ENCODE measurements at places on chromosomes 6 and 20.

GRCh38 chr6:53315086-53315724, 33.5 kb downstream of the ELOVL5 start:
- DNase-seq = no peak

- DNase-seq = no peak
These were observed 1.4 kb downstream of the PPP1R3D start for GRCh38 chr20:59938696-59939051.

- DNase-seq = no peak
These were observed 96.0 kb downstream of the CEBPB start for GRCh38 chr20:50286609-50287008.

- DNase-seq = no peak
These were observed 73.9 kb downstream of the PTPRK start for GRCh38 chr6:128446497-128446896.

GRCh38 chr6:127900935-127901334, at the start of gene THEMIS:
Gene THEMIS (minus strand): TSS chr6:127901058. CDS start chr6:127900932, 126 bp downstream.
- no peak for DNase-seq

GRCh38 chr6:137816688-137817618, 50.1 kb upstream of the TNFAIP3 start:
- no peak for DNase-seq

DNA sequence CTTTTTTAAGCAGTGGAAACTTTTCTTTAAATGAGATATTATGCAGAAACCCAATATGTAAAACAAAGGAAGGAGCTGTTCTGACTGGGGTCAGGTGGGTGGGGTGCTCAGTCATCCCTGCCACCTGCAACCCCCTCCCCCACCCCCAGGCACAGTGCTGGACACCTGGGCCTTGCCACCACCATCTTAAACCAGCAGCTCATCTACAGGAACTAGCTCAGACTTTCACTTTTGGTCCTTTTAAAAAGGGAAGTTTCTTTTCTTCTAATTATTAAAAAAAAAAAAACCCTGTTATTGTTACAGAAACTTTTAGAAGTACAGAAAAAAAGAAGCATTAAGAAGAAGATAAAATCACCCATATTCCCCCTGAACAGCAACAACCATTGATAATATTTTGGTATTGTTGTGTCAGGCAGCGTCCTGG, 37.1 kb downstream of the PPP1R16B start:
- DNase-seq = no peak

GRCh38 chr6:20366082-20366830, 35.4 kb upstream of the E2F3 start:
- DNase-seq = peak; percentile 3

DNA sequence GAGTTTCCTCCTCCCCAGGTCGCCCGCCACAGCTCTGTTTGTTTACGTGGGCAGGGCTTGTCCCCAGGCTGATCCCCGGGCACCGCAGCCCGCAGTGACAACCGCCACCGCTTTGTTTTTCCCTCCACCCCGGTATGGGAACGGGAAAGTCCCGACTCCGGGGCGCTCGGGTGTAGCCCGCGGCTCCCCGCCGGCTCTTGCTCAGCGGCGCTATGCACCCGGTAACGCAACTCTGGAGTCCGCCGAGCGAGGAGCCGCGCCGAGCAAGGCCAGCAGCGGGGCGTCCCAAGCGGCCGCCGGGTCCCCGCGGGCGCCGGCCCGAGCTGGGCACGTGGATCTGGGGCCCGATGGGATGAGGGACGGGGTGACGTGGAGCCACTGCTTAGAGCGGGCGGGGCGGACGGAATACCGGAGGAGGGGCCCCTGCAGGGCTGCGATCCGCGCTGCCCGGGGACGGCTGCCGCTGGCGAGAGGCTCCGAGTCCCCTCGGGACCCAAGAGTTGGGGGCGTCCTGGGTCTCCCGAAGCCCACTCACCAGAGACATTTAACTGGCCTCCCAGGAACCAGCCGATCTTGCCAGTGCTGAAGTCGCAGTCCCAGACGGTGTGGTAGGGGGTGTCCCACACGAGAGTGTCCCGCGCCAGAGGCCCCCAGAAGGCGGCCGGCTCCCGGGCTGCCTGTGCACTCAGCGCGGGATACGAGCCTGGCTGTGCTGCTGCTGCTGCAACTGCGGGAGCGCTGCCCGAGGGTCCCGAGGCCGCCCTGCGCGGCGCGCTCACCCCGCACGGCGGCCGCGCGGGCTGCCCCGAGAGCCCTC, 497 bp downstream of the ACSS1 start:
- no peak for DNase-seq

GRCh38 chr6:63510353-63510686, 62.0 kb upstream of the LOC128125822 start:
- DNase-seq = no peak

DNA sequence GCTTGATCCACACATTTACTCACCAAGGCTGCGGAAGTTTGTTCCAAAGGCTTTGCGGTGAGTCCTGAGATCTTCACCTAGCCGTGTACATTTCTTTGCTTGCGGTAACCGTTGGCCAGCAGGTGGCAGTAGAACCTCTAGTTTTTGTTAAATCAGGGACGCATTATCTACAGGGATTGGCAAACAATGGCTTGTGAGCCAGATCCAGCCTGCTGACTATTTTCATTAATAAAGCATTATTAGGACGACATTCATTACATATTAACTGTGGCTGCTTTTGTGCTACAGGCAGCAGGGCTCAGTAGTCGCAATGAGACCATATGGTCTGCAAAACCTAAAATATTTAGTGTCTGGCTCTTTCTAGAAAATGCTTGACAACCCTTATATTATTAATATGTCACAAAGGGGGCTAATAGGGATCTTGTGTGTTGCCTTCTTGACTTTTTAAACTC, 174.1 kb downstream of the DOK5 start:
- DNase-seq = peak; percentile 3

- DNase-seq = no peak
These were observed 120.1 kb downstream of the SYCP2 start for GRCh38 chr20:59813126-59813947.

- DNase-seq = no peak
These were observed 56.5 kb downstream of the ARMC2 start for GRCh38 chr6:108904741-108905140.

- no peak for DNase-seq
These were observed 243.9 kb upstream of the TCF21 start for GRCh38 chr6:133644892-133645619.

DNA sequence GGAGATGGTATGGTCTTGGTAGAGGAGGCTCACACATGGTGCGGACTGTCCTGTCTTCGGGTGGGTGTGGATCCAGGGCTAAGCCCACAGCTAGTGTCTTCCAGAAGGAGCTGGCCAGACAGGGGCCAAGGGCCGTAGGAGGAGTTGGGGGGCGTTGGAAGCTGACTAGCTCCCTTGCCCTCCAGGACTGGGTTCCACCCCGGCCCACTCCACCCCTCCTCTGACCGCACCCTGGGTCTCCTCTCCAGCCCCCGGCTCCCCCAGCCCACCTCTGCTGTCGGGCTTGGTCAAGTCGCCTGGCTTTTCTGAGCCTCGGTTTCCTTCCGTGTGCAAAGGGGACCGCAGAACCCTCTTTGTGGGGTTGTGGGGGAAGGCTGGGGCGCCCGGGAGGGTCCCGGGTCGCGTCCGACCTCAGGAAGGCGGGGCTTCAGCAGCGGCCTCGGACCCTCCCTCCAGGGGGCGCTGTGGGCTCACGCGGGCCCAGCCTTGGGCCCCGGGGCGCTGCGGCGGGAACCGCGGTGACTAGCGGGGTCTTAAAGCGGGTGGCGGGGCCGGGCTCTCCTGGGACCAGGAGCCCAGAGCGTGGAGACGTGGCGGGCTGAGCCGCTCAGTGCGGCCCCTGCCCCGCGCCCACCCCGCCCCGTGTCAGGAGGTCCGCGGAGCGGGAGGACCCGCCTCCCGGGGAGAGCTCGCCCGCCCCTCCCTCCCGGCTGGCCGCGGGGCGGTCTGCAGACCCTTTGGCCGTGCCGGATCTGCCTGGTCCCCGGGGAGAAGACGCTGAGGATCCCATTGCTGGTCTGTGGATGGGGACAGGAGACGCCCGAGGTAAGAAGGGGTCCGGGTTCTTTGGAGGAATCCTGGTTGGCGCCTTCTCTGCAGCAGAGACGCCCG, 5.4 kb downstream of the NPBWR2 start:
- no peak for DNase-seq

GRCh38 chr6:132481189-132481588, 31.7 kb downstream of the STX7 start:
- no peak for DNase-seq

GRCh38 chr6:154229786-154230185, 126.8 kb downstream of the IPCEF1 start:
- no peak for DNase-seq

- no peak for DNase-seq
These were observed at the start of gene BHLHE23 for GRCh38 chr20:63006540-63007359. Gene BHLHE23 (minus strand): TSS chr20:63006964. CDS start chr20:63006774, 190 bp downstream.

DNA sequence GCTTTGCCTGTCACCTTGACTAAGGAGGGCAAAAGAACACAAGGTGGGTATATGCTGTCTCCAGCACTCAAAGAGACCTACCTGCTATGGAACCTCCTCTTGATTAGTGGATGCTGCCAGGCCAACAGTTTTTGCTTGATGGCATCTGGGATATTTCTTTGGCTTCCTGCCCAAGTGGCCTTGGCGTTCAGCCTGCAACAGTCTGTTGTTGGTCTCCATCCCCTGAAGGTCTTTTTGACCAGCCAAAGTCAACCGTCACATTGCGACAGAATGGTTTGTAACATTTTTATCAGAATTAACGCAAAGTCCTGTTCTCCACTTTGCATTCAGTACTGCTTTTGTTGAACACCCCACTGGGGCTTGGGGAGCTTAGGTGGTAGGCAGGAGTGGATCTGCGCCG, 37.1 kb downstream of the SERPINB1 start:
- no peak for DNase-seq

DNA sequence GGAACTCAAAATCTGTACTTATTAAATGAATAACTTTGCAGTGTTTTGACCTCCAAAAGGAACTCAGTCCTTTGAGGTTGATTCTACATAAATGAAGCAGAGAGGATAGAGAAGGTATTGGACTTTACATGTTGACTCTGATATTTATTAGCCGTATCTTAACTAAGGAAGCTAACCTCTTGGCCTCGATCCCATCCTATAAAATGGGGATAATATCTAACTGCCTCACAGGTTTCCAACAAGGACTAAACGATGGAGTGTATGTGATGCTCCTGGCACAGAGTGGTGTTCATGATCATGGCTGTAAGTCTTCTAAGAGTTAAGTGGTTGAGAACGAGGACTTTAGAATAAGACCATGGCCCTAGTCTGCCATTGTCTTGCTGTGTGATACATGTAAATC, 24.2 kb upstream of the MAP3K4 start:
- DNase-seq = no peak

- DNase-seq = no peak
These were observed 28.4 kb upstream of the ARMH2 start for GRCh38 chr6:24827162-24827561.

DNA sequence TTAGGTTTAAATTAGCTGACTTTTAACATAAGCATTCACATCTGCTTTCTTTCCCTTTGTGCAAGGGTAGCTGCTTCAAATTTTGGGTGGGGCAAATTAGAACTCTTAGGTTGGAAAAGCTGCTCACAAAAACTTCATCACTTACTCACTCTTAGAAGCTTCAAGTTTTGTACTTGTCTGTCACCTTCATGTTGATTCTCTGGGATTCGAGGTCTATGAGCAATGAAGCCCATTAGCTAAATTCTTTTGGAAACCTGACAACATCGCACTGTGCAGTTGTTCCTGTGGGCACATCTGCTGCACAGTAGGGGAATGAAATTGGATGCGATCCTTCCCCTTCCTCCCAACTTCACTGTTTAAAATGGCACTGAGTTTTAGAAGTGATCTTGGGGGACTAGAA, 156.1 kb downstream of the UBE3D start:
- no peak for DNase-seq

DNA sequence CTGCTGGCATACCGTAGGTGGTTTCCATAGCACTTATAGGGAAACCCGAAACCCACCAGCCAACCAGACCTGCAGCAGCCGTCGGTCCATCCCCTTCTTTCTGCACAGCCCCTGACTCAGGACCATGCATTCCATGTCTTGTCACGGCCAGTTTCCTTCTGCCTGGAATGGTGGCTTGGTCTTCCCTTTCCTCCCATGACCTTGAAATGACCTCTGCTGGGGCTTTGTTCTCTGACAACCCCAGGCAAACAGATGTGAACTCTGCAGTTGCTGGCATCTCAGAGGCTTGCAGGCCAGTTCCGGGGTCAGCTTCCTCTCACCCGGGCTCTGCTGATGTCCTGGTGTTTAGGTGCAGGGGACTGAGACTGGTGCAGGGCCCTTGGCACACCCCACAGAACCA, 250.8 kb downstream of the SMOC2 start:
- no peak for DNase-seq
